Naive thymus-derived CD4-positive, alpha-beta T cell (primary cell): ENCODE measurements at places on chromosomes 13 and 19.

GRCh38 chr19:55091126-55091910 is 15.6 kb downstream of the EPS8L1 start:
- no peak for DNase-seq

- DNase-seq, result no peak
Measured at GRCh38 chr13:53759016-53759415, 730.4 kb downstream of the OLFM4 start.

DNA sequence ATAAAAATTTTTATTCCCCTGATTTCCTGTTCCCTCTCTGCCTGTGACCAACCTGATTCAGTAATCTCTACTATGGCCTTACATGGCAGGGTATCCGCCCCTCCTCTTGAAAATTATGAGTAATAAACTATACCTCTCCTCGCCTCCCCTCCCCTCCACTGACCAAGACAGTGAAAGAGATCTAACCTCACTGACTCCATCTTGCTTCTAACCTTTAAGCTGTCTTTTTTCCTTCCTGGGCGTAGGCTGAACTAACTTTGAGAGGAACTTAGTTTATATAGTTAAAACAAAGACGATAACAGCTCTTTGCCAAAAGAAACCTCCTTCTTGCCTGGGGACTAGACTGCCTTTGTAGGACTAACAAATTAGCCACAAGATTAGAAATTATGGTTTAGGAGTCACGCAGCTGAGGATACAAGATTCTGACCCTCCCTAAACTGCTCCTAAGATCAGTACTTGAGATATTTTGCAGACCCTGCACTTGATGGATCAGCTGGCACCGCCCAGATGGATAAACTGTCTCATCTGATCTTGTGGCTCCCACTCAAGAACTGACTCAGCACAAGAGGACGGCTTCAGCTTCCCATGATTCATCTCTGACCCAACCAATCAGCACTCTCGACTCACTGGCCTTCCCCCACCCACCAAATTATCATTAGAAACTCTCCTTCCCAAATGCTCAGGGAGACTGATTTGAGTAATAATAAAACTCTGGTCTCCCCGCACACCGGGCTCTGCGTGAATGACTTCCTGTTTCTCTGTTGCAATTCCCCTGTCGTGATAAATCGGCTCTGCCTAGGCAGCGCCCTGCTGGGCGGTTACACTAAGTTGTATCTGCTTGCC is 187.1 kb downstream of the TDRD3 start:
- DNase-seq, result no peak

DNA sequence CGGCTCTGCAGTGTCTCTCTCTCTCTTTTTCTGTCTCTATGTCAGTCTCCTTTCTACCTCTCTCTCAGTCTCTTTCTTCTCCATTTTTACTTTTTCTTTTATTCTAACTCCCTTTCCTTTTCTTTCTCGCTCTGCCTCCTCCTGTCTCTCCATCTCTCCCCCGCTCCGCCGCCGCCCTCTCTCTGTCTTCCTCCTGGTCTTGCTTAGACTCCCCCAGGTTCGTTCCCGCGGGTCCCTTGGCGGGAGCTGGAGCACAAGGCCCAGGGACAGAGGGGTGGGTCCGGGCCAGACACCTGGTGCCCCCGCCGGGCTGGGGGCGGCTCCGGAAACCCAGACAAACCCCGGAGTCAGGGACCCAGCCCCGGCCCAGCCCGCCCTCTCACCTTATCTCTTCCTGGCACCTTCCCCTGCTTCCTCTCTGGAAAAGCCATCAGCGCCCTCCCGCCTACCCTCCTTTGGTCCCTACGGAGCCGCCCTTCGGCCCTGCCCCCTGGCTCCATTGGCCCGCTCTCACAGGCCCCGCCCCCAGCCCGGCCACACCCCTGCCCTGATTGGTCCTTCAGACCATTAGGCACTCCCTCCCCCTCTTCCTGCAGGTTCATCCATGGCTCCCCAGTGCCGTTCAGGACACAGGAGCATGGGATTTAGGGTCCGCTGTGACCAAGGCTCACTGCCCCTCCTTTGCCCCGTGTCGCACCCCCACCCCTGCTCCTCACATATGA is 15.4 kb upstream of the NOP53 start:
- DNase-seq, result no peak

DNA sequence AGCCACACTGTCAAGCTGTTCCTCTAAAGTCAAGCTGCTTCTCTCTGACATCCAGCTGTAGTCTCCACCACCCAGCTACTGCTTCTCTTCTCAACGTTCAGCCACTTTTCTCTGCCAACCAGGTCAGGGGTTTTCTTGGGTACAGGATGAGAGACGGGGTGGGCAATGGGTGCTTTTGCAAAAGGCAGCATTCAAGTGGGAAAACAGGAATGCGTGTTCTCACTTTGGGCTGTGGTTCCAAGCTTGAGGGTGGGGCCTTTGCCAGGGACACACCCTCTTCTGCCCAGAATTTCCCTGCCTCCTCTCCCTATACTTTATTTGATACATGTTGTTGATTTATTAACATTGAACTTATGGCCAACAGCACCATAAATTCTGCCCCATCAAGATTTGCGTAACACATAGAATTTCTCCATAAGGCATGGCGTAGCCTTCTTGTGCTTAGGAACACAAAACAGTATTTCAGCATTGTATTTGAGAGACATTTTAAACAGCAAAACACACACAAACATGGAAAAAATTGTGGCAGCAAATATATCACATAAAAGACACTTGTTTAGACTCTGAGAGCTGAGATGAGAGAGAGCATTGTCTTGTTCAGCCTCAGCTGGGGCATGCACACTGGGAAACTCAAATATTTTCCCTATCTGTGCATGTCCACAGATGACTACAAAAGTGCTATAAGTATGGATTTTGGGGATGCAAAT is 392.8 kb downstream of the SLITRK6 start:
- DNase-seq, result no peak

- no peak for DNase-seq
Measured at GRCh38 chr19:31099515-31100205, 249.6 kb downstream of the TSHZ3 start.

DNA sequence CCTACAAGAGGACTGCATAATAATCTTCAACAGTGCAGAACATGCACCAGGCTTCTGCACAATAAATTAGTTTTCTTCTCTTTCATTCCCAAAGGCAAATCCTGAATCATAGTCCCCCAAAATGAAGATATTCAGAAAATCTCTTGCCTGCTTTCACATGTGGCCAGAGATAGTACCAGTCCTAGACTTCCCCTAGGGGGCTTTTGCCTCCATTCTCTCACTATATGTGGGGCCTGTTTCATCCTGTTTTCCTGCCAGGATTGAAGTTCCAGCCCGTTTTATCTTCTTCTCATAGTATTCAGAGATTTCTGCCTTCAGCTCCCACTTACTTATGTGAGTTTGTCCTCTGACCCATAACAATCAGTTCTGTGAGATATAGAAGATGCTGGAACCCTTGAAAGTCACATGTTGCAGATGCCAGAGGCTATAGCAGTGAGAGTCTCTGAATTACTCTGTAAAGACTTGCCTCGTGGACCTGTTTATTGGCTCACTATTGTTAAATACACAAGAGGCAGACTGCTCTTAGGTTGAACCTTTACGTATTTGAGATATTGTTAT is 421.9 kb upstream of the PCDH9 start:
- DNase-seq, result no peak
